ENCODE measurements at places on chromosomes 7 and 10.

DNA sequence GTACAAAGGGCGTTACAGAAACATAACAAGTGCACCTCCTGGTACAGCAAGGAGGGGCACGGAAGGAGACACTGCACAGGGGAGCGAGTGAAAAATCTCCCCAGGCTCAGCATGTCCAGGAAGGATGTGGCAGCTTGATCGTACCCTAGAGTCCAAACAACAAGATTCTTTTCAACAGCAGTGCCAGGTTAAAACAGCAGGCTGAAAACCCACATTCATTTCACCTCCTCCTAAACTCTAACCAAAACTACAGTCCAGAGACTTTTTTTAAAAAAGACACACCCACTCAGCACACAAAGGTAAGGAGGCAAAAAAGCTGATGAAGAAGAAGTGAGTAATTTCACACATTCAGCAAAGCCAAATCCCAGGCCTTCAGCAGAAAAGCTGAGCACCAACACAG, 138.8 kb downstream of the SFMBT2 start:
- no peak for DNase-seq

DNA sequence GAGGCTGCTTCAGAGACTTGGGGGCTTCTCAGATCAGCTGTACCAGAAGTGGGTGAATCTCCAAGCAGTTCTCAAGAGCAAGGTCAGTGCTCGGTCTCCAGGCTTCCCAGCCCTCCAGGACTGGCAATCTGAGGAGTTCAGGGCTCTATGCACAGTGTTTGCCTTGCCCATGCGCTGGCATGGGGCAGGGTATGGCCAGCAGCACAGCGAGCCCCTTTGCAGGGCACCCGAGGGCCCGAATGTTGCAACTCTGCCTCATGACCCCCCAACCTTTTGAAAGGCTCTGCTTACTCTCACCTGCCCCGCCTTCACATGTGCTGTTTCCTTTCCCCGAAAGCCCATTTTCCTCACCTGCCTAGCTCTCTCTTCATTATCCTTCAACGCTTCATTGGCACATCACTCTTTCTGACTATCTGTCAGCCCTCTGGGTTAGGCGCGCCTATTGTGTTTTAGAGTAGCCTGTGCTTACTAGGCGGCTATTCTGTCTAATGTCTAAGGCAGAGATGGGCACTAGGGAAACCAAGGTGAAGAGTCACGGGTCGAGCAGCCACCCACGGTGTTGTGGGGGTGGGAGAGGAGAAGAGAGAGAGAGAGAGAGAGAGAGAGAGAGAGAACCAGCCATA, 83.6 kb downstream of the WDFY4 start:
- no peak for DNase-seq

DNA sequence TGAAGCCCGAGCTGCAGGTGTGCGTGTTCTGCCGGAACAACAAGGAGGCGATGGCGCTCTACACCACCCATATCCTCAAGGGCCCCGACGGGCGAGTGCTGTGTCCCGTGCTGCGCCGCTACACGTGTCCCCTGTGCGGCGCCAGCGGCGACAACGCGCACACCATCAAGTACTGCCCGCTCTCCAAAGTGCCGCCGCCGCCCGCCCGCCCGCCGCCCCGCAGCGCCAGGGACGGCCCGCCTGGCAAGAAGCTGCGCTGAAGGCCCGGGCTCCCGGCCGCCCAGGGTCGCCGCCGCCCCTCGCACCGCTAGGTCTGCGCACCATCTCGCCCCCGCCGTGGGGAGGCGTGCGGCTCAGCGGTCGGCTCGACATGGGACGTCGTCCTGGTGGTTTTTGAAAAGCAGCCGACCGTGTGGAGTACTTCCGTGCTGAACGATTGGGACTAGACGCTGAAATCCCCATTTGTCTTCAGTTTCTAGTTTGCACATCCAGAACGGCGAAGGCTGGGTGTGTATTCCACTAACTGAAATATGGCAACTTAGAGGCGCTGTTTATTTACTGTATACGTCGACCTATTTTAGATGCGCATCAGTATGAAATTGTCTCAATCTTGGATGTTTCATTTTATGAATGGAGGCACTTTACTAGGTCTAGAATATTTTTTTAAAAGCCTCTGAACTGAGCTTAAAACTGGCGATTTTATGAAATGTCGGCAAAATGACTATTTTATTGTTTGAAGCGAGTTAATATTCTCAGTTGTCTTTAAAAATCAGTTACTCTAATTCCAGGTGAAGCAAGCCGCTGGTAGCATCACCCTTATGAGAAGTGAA, 1.1 kb downstream of the NANOS1 start:
- DNase-seq, result peak; percentile 56

DNA sequence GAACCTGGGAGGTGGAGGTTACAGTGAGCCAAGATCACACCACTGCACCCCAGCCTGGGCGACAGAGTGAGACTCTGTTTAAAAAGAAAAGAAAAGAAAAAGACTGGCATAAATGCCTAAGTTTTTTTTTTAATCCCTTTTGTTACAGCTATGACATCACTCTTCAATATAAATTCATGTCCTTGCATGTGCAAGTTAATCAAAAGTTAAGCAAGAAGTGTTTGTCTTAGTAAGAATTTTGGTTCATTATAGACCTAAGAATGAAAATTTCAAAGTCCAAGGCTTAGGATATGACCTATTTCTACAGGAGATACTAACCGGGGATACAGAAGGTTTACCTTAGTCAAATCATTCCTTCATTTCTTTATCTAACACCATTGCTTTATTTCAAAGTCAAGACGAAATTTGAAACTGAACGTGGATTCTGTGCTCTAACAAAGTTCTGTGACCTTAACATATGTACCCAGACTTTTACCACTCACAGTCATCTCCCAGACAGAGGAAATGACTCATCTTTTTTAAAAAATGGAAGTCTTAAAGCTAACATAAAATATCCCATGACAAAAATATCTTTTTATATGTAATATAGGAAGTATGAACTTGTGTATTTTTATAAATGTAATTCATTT, 29.3 kb upstream of the ITGB8 start:
- DNase-seq, result no peak

GRCh38 chr7:103504505-103505135, 58.6 kb upstream of the SLC26A5 start:
- DNase-seq, result no peak

DNA sequence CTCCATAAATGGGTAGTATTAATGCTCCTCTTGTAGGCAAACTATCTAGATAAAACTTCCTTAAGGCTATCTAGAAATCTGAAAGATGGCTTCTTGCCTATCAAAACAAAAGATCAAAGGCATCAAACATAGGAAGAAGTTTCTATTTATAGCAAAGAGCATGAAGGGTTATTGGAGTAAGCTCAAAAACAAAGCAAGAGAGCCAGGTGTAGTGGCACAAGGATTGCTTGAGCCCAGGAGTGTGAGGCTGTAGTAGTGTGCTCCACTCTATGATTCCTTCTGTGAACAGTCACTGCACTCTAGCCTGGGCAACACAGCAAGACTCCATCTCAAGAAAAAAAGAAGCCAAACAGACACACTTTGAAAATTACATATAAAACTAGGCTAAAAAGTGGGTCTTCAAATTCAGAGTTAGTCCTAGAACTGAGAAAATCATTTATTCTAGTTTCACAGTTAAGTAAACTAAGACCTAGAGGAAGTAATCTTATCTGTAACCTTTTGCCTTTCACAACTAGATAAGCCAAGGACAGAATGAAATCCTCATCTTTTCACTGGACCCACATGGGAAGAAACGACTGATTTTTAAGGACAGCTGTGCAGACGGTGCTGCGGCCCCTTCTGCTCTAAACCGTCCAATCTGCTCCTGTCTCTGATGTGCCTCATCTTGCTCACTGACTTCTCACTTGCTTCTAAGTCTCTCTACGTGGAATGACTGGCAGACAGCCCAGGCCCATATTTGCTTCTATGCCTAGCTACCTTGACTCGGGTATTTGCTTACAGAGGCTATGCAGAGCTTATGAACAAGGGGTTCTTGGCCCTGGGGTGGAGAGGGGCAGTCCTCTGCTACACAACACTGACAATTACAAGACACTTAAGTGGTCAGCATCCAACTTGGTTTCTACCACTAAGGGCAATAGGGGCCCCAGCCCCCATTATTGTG, 50.0 kb downstream of the ESYT2 start:
- peak; percentile 71 for DNase-seq

DNA sequence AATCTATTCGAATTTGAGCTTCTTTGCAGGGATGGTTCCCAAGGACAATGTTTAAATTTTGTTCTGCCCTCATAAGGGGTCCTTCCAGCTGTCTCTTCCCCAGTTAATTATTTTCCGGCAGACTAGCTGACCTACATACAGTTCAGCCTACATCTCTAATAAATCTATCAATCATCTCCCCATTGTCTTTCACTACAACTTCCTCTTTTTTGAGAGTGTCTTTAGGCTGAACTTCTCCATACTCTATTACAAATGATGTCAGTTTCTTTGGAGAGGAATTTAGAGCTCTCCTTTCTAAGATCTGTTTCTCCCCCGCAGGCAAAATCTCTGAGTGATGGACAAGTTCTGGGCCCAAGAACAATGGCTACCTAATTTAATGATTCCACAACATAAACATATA, 122.2 kb downstream of the PCLO start:
- no peak for DNase-seq

- DNase-seq, result peak; percentile 83
These were observed at the start of gene IFIT1 for GRCh38 chr10:89391907-89392756. TSS of gene IFIT1 (plus strand) at chr10:89392623. CDS start at chr10:89392713, 90 bp downstream.

DNA sequence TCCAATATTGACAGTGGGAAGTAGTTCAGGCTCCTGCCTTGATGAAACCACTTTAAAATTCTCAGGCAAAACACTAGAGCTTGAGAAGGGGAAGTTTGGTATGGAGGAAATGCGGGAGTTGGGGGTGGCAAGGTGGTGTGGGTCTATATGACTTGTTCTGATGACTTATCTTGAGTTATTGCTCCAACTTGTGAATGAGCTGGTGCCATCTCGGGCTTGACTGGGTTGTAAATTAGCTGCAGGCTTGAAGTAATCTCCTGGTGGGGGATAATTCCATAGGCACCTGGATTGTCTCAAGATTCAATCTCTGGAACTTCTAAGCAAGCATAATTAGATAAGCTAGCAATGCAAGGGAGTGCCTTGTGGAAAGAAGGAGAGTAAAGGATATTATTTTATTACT, 29.0 kb downstream of the MRPL32 start:
- DNase-seq, result no peak

DNA sequence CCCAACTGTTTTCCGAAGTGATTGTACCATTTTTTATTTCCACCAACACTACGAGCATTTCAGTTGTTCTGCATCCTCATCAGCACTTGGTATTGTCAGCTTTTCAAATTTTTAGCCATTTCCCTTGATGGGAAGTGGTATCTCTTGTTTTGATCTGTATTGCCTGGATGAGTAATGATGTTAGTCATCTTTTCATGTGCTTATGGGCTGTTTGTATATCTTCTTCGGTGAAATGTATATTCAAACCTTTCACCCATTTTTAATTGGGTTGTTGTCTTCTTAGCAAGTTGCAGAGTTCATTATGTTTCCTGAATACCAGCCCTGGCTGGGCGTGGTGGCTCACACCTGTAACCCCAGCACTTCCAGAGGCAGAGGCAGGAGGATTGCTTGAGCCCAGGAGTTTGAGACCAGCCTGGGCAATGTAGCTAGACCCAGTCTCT, 22.1 kb downstream of the CLIP2 start:
- no peak for DNase-seq

- DNase-seq, result no peak
These were observed 115.7 kb upstream of the KMT2C start for GRCh38 chr7:152551304-152552036.

DNA sequence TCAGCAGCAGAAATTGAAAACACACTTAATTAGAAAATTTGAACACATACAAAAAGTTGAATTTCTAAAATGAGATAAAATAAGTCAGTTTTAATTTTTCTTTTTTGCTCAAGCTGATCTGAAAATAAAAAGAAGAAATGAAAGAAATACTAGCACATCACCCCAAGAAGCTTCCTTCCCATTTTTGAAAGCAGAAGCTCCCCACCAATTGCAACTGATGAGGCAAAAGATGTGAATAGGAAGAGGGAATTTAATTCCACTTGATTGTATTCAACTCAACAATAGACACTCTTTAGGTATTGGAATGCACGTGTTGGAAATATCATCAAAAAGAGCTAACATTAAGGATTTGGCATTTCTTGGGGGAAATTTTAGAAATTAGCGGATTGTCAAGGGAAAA, 175.8 kb downstream of the TRIL start:
- DNase-seq, result no peak

- DNase-seq, result no peak
These were observed 63.7 kb downstream of the CARD11 start for GRCh38 chr7:2979951-2980350.

DNA sequence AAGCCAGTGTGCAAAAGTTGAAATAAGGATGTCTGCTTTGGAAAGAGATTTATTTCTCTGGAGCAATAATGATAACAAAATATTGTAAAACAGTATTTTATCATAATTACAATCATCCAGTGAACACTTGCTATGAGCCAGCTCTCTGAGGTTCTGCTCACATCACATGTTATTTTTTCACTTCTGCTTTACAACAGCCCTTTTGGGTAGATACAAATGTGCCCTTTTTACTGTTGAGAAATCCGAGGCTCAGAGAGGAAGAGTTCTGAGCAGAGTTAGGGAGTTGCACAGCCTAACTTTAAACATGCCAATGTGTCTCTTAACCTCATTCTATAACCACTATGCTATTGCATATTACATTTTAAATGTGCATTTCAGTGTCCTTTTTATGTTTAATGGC, 232.6 kb upstream of the CDC14C start:
- DNase-seq, result no peak

- DNase-seq, result no peak
These were observed 24.3 kb upstream of the LAMB1 start for GRCh38 chr7:108027239-108027638.

DNA sequence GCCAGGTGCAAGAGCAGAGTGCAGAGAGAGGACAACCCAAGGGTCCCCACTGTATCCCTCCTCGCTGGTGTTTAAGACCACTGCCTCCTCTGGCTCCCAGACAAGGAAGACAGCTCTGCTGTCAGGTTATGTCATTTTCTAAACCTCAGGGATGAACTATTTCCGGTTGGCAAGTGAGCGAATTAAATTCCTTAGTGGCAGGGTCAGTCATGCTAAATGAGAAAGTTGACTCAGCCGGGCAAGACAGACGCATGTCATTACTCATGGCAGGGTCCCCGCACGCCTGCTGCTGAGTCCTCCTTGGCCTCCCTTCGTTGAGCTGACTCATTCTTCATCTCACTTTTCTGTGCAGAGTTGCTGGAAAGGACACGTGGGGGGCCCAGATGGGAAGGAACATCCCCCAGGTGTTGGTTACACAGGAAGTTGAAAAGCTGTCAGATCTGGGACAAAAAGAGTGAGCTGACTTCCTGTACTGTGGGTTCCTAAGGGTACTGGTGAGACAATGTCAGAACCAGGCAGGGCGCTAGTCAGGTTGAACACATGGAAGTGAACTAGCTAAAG, 47.1 kb upstream of the UCN3 start:
- DNase-seq, result no peak

- no peak for DNase-seq
These were observed 77.6 kb downstream of the NRBF2 start for GRCh38 chr10:63210611-63211196.

DNA sequence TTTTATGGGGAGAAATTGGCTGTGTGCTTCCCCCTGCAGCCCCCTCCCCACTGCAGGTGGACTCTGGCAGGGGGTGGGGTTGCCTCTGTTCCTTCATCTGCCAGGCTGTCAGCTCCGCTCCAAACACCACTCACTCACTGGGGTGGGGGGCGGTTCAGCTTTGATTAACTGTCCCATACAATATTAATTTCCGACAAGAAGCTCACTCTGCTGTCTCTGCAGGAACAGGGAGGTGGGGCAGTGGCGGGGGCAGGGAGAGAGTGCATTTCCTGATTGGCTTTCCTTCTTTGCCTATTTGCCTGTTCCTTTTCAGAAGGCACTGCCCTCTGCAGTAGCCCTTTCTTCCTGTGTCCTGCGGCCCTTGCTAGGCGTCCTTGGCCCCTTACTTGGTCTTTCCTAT, 500.8 kb downstream of the PLXNA4 start:
- no peak for DNase-seq

- DNase-seq, result peak; percentile 78
These were observed 10.4 kb downstream of the ATG9B start for GRCh38 chr7:151013733-151014497.

Measured in body of pancreas (tissue), 4 donors.